ENCODE measurements at places on chromosomes 11 and 22.

GRCh38 chr11:22774716-22775115, 54.9 kb downstream of the SVIP start:
- no peak for DNase-seq

DNA sequence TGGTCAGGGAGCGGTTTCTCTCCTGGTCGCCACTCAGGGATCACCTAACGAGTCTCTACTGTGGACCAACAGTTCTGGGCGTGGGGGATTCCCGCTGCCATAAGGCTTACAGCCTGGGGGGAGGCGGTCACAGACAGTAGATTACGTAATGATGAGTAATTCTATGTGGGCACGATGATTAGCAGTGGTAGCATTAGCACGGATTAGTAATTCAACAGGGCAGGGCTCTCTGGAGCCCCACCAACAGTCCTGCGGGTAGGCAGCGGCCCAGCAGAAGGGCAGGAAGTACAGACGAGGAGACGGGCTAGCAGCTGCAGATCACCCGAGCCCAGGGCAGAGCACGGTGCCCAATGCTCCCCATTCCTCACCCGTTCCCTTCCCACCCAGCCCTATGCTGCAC, 3.6 kb downstream of the SHISAL1 start:
- DNase-seq: no peak

DNA sequence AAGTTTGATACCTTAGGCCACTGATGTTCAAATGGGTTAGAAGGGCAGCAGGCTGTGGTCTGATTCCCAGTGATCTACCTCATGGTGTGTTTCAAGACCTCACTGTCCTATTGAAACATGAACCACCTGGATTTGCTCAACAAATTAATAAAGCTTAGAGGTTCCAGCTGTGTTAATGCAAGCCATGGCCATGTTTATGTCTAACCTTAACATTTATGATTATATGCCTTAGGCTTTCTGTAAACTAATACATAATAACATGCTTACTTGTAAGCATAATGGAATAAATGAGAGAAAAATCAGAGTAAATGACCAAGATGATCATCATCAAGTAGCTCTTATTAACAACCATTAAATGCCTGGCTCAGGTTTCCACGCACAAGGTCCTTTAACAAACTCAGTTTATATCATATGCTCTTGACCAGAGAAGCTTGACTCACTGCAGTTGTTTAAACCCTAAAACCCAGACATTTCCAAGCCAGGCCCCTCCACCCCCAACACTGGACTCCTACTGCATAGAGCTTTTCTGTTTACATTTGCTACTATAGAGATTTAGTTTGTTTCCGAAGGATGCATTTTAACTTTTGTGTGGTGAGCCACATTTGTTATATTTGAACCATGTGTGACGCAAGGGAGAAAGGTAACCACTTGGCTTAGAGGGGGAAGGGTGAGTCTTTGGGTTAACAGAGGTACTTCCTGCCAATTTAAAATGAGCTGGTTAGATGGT, 43.7 kb downstream of the KREMEN1 start:
- DNase-seq: no peak

GRCh38 chr11:61698173-61698948, 18.2 kb downstream of the DAGLA start:
- no peak for DNase-seq

DNA sequence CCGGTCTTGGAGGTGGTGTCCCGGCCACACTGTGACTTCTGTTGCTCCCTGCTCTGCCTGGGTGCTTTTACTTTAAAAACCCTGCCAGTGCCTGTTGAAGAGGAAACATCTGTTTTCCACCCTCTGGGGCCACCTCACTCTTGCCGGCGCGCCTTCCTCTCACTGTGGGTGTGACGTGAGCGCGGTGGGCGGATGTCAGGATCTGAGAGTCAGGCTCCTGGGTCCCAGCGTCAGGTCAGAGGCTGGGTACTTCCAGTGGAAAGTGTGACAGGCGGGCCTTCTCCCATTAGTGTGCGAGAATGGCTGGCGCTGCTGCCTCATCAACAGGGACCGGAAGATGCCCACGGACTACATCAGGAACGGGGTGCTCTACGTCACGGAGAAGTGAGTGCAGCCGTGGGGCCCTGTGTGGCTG, 54.2 kb downstream of the GRAMD4 start:
- peak; percentile 94 for DNase-seq

DNA sequence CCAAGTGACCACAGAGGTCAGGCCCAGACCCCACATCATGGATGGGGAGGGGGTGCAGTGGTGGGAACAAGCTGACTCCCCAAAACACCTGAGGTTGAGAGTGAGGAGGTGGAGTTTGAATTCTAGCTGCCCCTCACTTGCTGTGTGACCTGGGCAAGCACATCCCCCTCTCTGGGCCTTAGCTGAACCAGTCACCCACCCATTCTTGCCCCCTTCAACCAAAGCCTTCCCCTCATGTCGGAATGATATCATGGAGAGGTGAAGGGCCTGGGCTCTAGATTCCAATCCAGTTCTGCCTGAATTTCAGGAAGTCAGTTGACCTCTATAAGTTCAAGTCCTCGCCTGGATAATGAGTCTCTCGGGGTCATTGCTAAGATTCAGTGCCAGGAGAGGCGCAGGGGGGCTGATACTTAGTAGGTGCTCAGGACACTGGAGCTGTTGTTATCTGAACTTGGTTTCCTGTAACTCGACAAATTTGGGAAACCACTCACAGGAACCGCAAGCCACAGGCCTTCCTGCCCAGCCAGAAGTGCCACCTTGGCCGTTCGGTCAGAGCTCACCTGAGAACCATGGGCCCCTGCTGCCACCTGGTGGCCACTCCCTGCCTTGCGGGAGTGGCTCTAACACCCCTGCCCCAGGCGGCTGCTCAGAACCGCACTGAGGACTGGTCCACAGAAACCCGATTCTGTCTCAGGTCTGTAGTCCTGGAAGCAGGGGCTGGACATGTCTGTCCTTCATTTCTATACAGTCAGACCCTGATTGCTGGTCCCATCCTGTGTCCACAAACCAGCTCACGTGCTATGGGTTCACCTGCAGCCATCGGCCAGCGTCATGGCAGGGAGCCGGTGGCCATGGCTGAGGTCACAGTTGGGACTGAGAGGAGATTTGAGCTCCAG, 6.9 kb downstream of the CDC42EP1 start:
- peak; percentile 90 for DNase-seq

DNA sequence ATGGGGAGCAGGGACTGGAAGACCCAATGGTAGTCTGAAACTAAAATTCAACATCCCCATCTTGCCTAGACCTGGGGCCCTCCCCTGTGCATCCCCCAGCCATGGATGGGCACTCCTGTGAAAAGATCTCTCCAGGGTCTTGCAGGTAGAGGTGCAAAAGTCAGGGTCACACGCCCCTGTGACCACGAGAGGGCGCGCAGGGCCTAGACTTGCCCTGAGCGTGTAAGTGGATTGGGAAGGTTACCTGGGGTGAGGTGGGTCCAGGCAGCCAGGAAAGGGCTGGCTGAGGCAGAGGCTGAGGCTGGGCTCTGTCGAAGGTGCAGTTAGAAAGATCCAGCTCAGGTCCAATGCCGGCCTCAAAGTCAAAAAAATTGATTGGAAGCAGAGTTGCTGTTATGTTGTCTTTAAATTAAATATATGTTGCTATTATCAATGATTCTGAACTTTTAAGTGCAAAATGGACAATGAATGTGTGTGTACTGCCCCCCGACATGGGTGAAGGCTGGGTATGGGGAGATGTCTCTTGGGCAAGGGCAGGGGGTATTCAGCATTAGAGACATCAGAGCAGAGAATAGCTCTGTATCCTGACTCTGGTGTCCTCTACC, 4.8 kb upstream of the POU2F3 start:
- DNase-seq: peak; percentile 57

DNA sequence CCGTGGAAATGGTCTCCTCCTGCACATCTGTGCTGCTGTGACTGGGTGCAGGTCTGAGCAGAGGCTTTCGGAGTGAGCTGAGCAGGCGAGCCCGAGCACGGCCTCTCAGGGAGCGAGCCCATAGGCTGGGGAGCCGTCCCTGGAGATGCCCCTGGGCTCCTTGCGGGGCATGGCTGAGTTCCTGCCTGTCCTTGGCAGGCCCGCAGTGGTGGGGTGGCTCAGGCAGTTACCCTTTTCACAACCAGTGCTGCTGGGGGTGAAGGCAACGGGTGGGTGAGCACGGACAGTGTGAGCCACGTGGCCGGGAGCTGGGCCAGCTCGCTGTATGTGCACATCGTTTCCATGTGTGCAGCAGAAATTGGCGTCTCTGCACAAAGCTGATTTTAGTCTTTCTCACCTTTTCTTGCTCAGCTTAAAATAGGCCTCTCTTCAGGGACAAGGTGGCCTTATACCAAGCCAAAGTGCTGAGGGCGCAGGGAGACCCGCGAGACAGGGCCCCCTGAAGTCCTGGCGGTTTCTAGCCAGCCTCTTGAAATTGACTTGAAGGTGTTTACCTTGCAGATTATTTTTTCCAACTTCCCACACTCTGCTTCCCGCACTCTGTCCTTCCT, at the start of gene TP53AIP1:
Gene TP53AIP1 (minus strand): TSS at position 55 of the 611 bp plus-strand sequence. CDS start 5,053 bp downstream, outside the sequence.
- DNase-seq: no peak
